Activated CD4-positive, alpha-beta T cell treated with anti-CD3 and anti-CD28 coated beads, Interleukin-2, amount 10 ng/mL, durations not matched to agents 24 days and 14 days (primary cell): ENCODE measurements at places on chromosomes 6 and 20.

DNA sequence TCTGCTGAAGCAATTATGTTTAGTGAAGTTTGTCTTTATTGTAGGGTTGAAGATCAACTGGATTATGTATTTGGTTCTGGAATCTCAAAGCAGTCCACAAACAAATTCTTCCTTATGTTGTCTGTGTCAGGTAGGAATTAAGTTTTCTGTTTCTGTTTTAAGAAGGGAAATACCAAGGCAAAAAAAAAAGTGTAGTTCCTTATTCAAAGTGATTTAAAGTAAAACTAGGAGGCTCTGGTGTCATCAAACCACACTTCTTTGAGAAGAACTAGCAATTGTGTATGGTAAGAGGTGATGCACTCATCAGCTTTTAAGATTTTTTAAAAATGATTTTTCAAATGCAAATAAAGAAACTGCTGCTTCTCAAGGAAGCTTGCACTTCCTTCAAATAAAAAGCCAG lies 1.9 kb downstream of the FAM135A start:
- no peak for DNase-seq

- DNase-seq = no peak
Observed at GRCh38 chr20:45088247-45088646, 12.7 kb downstream of the KCNS1 start.

GRCh38 chr6:131135244-131136020 lies at the start of gene AKAP7:
AKAP7 (plus strand) TSS chr6:131135467; CDS start chr6:131135764, 297 bp downstream.
- peak; percentile 87 for DNase-seq

DNA sequence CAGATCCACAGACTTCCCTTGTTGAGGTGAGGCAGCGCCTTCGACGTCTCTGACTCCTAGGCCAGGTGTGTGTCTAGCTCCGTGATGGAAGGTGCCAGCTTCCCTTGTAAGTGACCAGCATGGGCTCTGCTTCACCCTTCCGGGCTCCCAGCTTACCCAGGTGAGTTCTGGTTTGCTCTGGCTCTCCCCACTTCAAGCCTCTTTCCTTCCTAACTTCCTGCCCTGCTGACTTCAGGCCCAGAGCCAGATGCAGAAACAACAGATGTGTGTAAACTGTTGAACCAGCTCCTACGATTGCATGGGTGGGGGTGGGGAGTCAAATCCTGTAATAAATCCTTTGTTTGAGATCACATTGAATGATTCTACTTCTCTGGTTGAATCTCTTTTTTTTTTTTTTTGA lies 51.6 kb upstream of the BMP6 start:
- DNase-seq = no peak

DNA sequence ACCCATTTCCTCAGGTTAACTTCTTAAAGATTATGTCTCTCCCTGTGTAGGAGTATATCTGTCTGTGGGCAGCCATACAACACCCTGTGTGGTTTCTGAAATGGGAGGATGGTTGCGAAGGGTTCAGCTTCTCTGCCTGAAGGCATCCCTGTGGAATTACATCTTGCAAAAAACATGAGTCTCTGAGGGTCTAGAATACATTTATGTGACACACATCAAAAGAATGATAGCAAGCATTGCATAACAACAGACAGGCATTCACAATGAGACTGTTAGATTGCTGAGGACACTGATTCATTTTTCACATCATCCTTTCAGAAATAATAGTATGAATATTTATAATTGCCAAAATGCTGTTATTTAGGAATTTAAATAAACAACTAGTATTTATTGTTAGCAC lies 670.9 kb downstream of the HTR1B start:
- no peak for DNase-seq

DNA sequence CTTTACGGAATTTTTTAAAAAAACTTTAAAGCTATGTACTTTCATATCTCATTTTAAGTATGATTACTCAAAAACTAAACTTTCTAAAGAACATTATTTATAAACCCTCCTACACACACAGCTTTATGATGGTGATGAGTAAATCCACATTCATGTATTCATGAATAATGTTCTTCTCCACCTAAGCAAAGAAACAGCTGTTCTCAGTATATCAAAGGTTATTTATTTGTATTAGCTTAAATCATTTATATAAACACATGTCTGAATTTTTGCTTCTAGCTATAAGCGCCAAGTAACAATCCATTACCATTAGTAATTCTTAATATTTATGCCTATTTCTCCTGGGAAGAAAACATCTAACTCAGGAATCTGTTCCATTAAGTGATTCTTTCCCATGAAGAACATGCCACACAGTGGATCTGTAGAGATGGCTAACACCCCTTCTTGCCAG lies 63.3 kb downstream of the SMLR1 start:
- DNase-seq = no peak

- DNase-seq = no peak
Observed at GRCh38 chr20:6769903-6770785, 2.7 kb downstream of the BMP2 start.

GRCh38 chr6:52537001-52537753 lies 39.7 kb downstream of the TRAM2 start:
- DNase-seq = peak; percentile 63

DNA sequence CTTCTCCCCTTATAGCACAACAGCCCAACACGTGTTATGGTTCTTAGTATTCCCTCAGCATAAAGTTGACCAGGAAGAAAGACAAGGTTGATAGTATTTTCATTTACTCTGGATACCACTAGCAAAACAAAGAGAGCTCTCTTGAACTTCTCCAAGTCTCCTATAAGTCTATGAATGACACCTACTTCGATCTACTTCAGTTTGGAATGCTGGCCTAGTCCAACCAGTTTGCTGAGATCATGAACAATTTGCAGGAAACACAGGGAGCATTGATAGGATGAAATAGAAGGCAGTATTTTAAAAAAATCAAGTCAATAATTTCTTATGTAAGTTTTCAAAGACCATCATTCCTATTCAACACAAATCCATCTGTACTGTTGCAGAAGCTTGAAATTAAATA lies 93.6 kb downstream of the GJA10 start:
- no peak for DNase-seq

- DNase-seq = no peak
Observed at GRCh38 chr6:31915351-31915750, 12.2 kb upstream of the C2 start.

- peak; percentile 68 for DNase-seq
Observed at GRCh38 chr6:6057442-6058053, 50.8 kb upstream of the NRN1 start.

DNA sequence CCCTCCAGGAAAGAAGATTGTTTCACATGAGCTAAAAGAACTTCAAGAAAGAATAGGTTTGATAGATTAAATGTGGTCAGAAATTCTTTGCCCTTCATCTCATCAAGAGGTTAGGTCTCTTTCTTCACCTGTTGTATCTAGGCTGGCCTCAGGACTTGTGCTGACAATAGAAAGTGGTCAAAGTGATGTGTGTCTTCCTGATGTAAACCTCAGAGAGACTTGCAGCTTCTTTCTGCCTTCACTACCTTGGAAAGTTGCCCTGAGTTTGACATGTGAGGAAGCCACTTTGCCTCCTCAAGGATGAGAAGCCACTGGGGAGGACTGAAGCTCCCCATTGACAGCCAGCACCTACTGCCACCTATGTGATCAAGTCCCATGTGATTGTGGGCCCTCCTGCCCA lies 46.3 kb downstream of the TBPL1 start:
- DNase-seq = no peak

DNA sequence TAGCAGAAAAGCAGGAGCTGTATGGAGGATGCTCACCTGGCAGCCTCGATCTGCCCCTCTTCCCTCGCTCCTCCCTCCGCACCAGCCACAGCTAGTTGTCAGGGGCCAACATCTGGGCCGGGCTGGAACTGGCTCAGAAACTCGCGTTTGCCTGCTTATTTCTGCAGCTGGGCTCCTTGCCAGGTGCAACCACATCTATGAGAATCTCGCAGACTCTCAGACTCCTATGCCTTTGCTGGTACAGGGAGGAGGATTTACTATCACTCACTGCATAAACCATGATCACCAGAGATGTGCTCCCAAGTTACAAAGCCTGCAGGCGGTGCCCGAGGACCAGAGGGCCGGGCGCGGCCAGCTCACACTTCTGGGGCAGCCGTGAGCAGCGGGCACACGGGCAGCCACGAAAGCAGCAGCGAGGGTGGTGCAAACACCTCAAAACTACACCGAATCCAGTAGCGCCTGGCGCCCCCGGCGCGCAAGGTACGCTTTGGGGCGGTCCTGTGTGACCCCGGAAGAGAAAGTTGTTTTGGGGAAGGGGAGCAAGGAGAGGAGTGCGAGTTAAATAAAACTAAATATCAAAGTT lies 577 bp upstream of the LRRC1 start:
- DNase-seq = no peak

GRCh38 chr20:51185277-51185676 lies 162.4 kb upstream of the KCNG1 start:
- DNase-seq = no peak

DNA sequence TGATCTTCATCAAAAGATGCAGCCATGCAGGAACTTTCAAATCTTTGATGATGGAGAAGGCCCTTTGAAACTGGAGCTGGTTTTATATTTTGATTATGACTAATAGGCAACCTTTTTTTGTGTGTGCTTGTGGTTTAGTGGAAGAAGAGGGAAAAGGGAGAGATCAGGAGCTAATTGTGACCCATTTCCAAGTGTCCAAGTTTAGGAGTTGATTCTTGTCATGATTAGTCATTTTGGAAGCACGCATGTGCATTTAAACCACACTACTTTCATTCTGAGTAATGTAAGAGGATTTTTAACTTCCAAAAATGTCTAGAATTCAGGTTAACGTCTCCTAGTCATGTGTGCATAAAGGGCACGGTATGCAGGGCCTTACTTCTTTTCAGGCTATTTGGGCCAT lies 3.5 kb downstream of the FOXO3 start:
- DNase-seq = peak; percentile 73

- DNase-seq = peak; percentile 70
Observed at GRCh38 chr6:21987501-21987957, 309.3 kb downstream of the PRL start.

GRCh38 chr6:32938494-32938893 lies 2.3 kb downstream of the HLA-DMB start:
- DNase-seq = peak; percentile 55

DNA sequence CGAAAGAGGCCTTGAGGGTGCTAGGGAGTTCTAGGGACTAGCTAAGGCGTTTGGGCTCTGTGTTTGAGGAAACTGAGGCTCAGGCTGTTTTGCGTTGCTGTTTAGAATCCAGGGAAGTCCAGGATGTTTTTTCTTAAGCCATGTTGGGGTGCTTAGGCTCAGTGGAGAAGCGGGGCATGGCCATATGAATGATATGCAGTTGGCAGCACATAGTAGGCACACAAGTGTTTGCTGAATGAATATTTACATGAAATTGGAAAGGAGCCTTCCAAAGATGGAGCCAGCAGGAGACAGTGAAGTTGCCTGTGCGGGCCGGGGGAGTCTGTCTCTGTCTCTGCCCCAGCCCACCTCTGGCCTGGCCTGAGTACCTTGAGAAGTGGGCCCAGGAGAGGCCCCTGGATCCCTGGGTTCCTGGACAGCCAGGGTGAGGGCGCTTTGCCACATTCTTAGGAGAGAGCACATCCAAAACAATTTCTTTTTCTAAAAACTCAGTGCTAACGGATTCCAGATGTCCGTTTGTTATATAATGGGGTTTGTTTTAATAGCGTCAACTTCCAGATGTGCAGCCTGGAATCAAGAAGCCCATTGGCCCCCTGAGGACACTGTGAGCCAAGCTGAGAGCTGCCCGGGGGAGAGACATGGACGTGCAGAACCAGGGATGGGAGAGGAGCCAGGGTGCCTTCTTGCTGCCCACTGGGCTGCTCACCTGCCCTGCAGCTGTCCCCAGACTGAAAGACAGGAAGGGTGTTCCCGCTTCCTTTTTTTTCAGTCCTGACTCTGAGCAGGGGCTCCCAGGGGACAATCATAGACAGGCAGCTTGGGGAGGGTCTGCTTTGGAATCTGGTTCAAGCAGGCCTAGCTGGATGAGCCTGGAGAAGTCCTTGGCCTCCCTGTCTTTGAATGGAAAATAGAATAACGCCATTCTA lies 20.1 kb upstream of the EMILIN3 start:
- DNase-seq = no peak

GRCh38 chr20:42957018-42957703 lies 232.5 kb downstream of the PTPRT start:
- no peak for DNase-seq

DNA sequence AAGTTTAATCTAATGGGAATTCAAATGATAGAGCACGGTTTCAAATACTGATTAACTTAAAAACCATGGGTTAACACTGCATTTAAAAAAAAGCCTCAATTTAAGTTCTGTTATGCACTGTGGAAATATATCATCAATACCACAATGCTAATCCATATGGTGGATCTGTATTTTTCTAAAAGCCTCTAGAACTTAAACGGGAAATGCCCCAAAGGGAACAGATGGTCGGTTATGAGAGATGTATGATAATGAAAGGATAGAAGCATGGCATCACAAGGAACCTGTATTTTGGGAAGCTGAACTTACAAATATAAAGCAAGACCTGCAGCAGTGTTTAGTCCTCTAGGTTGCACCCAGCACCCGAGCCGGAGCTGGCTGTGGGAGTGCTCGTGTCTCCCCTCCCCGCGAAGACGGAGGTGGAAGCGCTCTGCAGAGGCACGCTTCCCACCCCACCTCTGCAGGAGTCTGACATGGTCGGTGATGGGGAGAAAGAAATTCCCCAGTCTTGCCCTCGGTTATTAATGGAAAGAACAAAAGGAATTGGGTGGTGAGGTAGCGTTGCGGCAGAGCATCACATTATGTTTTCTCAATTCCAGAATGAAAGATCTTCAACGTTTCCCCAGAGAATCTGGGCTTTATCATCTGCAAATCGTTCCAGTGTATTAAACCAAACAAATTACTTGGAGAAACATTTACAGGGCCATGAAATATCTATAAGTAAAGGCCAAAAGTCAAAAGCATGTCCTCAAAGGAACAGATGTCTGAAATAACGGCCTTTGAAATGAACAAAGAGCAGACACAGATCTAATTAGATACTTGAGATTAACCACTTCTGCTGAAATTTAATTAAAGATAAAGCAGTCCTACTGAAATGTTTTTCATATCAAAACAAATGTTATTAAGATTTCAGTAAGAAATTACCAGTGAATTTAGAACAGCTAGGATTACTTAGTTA lies 103.1 kb upstream of the POPDC3 start:
- no peak for DNase-seq

GRCh38 chr6:26501482-26501986 lies 1.4 kb downstream of the BTN1A1 start:
- DNase-seq = peak; percentile 80

- DNase-seq = no peak
Observed at GRCh38 chr6:116369964-116370759, 585 bp upstream of the DSE start.

DNA sequence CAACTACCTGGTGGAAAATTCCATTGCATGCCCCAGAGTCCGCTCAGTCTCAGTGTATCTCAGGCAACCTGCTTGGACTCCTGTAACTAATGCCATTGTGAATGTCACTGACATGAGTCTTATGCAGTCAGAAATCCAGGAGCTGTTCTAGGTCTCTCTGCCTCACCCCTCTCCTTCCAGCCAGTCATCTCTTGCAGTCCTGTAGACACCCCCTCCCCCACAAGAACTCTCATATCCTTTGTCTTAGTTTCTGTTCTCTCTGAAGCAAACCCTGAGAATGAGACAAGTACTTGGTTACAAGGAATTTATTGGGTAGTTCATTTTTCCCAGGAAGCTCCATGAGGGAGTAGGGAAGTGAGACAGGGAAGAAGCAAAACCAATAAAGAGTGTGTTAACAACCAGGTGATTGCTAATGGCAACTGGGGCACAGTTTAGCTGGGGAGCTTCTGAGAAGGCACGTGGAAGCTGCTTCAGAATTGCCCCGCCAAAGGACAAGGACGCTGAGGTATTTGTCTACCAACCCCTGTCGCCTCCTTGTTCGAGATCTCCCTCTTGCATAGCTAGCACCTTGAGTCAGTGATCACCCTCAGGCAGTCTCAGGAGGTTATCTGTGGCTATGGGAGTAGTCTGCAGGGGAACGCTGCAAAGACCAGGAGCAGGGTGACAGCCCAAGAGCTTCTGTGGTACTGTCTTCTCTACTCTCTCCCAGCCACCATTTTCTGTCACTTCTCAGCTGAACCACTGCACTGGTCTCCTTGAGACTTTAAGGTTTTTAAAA lies 911.4 kb upstream of the FLRT3 start:
- no peak for DNase-seq
